ENCODE measurements at places on chromosomes 13 and 19. TPM values are rescaled to one million over a fixed set of nuclear protein-coding genes. Genes with fewer than 3 reads are reported as not detected.
A peak's percentile ranks its signal among the peaks of the same experiment; 100 is the strongest.

DNA sequence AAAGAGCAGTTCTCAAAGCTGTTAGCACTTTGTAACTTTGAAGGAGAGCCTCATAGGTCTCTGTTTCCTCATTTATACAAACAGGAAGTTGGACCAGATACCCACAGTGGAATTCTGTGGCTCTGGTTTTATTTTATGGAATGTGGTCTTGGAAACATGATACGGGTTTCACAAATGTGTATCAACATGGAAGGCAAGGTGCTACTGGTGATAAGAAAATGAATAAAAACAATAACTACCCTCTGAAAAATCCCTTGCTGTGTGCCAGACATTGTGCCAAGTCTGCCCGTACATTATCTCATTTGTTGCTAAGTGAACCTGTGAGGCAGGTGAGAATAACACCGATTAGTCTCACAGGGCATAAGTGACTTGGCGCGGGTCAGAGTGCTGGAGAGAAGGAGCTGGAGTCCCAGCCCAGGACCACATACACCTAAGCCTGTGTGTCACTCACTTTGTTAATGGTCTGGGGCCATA lies 45.0 kb upstream of the RNF113B start:
- no peak for DNase-seq

DNA sequence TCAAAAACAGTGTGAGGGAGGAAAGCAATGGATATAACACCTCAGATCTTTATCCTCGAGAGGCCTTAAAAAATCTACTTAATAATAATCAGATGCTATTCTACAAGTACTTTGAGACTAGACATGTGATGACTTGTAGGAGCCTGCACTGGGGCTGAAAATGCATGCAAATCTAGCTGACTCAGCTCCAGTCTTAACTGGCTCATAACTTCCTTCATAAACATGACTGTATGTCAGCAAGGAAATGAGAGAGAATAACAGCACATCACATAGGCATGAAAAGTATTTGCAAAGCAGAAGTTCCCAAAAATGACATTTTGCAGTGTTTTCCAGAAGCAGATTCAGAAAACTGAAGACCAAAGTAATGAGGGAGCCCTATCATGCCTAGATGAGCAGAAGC lies 38.1 kb downstream of the PSG5 start:
- DNase-seq = no peak

- DNase-seq = no peak
Measured at GRCh38 chr13:28394422-28394821, 100.5 kb downstream of the FLT1 start.

DNA sequence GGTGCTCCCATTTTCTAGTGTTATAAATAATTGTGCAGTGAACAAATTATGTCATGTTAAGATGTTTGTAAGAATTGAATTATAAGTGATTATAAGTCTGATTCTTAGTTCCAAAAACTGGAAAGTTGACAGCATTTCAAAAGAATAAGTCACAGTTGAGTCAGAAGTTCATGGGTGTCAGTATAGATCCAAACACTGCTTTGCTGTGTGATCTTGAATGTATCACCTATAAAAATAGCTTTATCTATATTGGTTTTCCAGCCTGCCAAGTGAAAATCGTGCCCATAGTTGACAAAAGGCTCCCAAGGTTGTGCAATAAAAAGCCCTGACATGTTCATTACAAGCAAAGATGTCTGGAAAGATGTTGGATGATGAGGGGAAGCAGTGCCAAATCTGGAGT lies 336.0 kb downstream of the MTUS2 start:
- no peak for DNase-seq

DNA sequence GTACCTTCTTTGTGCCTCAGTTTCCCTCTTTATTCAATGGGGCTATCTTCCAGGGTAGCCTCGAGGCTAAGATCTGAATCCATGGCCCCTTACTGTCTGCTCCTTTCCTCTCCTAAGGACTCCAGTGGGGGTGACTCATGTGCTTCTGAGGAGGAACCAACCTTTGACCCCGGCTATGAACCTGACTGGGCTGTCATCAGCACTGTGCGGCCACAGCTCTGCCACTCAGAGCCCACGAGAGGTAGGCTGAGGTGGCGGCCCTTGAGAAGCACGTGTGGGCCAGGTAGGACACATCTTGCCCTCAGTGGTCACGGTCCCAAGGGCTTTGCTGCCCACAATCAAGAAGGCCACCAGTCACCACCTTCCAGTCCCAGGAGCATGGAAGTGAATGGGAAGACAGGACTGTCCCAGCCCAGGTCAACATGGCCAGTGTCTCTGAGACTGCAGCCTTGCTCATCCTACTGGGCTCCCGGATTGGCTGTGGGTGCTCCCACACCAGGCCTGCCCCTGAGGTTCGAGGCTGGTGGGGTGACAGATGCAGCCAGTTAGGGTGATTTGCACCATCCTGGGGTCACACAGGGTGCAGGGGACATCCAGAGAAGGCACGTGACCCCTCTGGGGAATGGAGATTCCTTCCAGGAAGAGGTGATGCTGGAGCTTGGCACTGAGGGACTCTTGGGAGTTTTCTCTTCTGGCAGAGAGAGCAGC lies 2.8 kb downstream of the TBC1D17 start:
- DNase-seq = no peak

DNA sequence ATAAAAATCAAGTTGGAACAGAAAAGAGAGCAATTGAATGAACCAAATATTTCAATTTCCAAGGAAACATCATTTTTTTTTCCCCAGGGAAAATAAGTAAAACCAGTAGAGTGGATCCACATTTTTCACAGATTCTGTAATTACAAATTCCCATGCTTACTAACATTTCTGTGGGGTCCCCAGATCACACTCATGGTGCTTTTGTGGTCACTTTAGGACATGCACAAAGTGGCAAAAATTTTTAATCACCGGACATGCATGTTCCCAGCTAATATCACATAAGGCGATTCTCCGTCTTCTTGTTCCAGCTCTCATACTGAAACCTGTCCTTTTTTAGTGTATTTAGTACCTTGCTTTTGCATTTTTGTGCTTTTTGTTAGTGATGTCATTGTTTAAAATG lies 748.2 kb upstream of the SLITRK1 start:
- no peak for DNase-seq

Gene PSG2
- not detected for total RNA-seq

DNA sequence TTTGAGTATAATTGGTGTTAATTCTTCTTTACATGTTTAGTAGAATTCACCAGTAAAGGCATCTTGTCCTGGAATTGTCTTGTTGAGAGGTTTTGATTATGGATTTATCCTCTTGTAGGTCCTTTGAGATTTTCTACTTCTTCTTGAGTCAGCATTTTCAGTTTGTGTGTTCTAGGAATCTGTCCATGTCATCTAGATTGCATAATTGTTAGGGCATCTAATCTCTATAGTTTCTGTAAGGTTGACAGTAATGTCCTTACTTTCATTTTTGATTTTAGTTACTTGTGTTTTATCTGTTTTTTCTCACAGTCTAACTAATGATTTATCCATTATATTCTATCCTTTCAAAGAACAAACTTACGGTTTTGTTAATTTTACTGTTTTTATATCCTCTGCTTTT lies 492.0 kb downstream of the FGF9 start:
- DNase-seq = no peak

Gene VPS36
- total RNA-seq = 58.9 TPM

DNA sequence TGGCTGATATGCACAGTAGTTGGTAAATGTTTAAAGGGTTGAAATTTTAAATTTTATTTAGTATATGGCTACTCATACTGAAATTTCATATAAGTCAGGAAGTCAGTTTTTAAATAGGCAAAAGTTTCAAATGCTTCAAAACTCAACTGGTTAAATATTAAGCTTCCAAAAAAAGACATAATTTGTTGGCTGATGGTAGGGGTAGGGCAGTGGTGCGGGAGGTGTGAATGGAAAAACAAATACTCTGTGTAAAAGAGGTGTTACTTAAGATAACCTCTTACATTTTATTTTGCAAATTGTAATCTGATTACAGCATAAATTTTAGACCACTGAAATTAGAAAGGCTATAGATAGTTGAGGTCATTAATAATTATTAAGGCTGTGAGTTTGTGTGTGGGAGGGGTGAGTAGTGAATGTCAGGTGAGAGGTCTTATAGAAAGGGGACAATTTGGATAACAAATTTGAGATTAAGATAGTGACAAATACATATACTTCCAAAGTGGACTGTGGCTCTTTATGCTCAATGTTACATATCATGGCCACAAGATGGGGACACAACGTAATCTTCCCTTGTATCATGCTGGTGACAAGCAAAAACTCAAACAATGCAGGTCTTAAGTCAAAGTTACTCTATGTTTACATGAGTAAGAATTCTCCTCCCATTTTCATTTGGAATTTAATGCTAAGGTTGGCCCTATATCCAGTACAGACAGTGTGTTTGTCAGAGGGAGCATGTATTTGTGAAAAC lies 36.6 kb upstream of the OXGR1 start:
- DNase-seq = no peak

GRCh38 chr13:25920277-25920676 lies 131.5 kb downstream of the SHISA2 start:
- no peak for DNase-seq

DNA sequence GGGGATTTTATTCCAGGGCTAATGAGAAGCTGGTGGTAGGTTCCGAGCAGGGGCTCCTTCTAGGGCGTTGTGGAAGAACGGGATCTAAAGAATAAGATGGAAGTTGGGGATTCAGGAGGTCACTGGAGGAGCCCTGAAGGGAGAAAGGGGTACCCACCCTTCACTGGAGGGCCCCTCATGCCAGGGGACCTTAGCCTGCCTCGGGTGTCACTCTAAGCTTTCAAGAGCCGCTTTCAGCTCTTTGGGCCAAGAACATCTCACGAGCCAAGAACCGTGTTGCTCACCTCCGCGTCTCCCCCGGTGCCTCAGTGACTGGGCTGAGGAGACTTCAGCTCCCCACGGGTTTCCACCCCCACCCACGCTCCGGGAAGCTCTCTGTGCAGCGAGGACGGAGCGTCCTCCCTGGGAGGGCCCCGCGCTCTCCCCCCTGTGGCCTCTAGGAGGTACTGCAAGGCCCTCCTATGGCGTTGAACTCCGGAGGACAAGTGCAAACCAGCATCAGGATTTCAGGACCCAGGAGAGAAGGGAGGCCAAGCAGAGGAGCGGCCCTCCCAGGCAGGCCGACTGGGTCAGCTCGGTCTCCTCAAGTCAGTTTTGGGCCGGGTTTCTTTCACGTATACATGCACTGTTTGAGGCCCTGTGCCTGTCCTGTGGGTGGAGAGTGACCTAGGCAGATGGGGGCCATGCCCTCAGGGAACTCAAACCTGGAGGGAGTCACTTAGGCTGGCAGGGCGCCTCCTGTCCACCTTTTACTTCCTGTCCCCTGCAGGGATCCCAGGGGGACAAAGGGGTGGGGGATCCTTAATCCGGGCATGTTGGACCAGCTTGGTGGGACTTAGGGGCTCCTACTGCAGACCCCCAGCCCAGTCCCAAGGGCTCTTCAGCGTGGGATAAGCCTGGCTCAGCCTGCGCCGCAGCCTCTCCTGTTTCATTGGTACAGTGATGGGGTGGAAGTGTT lies 5.1 kb upstream of the KRTDAP start:
- peak; percentile 76 for DNase-seq

- no peak for DNase-seq
Measured at GRCh38 chr13:97654236-97654635, 220.3 kb downstream of the RAP2A start.

Gene SPRED3
- 7.0 TPM for total RNA-seq

GRCh38 chr13:66926851-66927524 lies 303.1 kb downstream of the PCDH9 start:
- no peak for DNase-seq

- DNase-seq = no peak
Measured at GRCh38 chr19:7200736-7201135, 93.5 kb downstream of the INSR start.

DNA sequence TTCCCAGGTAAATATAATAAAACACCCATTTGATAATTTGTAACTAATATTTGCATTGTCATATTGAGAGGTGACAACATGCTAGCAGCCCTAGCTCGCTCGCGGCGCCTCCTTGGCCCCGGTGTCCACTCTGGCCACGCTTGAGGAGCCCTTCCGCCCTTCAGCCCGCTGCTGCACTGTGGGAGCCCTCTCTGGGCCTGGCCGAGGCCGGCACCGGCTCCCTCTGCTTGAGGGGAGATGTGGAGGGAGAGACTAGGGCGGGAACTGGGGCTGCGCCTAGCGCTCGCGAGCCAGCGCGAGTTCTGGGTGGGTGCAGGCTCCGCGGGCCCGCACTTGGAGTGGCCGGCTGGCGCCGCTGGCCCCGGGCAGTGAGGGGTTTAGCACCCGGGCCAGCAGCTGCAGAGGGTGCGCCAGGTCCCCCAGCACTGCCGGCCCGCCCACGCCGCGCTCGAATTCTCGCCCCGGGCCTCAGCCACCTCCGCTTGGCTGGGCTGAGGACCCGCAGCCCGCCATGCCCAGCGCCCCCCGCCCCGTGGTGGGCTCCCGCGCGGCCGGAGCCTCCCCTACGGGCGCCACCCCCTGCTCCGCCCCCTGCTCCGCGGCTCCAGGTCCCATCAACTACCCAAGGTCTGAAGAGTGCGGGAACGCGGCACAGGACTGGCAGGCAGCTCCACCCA lies 594.4 kb downstream of the SLITRK6 start:
- DNase-seq = no peak

- no peak for DNase-seq
Measured at GRCh38 chr13:98172590-98173422, 4.3 kb downstream of the RNF113B start.

Gene ERICH4
- total RNA-seq = not detected

- no peak for DNase-seq
Measured at GRCh38 chr13:68697551-68697950, 1410.1 kb upstream of the ATXN8OS start.

DNA sequence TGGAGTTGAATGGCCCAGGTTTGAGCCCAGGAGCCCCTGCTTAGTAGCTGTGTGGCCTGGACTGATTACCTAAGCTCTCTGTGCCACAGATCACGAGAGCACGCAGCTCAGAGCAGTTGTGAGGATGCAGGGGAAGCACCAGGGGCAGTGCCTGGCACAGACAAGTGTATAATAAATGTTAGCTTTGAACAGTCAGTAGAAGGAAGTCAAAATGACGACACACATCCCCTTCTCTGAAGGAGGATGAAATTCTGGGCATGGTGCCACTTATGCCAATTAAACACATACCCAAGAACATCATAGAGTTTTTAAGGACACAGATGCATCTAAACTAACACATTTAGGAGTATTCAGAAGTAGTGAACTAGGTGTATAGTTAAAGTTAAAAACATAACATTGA lies 24.9 kb upstream of the SIGLEC11 start:
- DNase-seq = no peak

DNA sequence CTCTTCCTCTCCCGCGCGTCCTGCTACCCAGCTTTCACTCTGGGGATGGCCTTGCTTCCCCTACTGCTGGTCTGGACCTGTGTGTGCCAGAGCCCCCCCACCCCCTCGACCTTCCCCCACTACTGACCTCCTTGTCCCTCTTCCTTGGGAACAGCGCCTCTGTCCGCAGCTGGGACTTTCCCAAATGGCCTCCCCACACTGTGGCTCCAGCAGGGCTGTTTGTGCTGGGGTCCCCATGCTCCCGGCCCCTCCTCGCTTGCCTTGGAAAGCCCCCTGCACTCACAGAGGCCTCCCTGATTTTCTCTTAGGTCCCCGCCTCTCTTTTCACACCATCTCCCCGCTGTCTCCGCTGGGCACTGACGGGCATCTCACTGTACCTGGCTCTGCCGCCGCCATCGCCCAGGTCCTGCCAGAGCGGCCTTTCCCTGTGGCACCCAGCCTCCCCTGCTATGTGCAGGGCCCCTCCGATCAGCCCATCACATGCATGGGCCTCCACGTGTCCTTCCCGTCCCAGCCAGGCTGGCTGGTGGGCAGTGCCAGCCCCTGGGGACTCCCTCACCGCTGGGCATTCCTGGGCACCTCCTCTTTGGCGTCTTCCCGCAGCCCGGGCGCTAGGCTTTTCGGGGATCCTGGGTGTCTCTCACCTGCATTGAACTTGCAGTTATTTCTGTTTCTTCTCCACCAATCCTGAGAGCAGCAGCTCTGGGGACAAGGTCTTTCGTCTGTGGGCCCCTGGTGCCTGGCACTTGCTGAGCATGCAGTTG lies 118.7 kb downstream of the ATP11A start:
- DNase-seq = no peak

All from mesothelial cell of epicardium (in vitro differentiated cells).